ENCODE measurements at places on chromosomes 2 and 18. TPM values are rescaled to one million over a fixed set of nuclear protein-coding genes. Genes with fewer than 3 reads are reported as not detected.

The SH3RF3 gene
- 2.1 TPM for total RNA-seq

DNA sequence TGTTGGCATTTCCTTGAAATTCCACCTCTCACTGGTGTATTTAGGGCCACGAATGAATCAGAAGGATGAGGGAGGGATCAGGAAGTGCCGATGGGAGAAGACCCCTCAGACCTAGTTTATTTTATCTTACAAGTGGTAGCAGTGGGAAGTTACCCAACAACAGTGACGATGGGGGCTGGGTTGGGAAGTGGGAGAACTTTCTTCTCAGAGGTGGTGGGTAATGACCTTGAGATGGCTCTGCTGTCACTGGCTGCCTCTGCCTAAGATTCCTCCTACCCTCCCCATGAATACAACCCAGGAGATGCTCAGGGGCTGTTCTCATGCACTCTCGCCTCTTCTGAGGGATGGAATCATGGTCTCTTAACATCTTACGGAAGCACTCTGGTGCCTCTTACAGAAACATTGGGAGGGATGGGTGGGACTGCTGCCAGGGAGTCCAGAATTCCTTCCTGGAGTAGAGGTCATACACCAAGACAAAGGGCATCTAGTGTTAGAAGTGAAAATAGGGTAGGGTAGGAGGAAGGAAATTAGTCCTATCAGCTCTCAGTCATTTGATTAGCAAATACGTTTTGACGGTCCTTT lies 58.5 kb upstream of the TXNDC2 start:
- no peak for DNase-seq

GRCh38 chr2:154093856-154094255 lies 222.1 kb downstream of the GALNT13 start:
- no peak for DNase-seq

DNA sequence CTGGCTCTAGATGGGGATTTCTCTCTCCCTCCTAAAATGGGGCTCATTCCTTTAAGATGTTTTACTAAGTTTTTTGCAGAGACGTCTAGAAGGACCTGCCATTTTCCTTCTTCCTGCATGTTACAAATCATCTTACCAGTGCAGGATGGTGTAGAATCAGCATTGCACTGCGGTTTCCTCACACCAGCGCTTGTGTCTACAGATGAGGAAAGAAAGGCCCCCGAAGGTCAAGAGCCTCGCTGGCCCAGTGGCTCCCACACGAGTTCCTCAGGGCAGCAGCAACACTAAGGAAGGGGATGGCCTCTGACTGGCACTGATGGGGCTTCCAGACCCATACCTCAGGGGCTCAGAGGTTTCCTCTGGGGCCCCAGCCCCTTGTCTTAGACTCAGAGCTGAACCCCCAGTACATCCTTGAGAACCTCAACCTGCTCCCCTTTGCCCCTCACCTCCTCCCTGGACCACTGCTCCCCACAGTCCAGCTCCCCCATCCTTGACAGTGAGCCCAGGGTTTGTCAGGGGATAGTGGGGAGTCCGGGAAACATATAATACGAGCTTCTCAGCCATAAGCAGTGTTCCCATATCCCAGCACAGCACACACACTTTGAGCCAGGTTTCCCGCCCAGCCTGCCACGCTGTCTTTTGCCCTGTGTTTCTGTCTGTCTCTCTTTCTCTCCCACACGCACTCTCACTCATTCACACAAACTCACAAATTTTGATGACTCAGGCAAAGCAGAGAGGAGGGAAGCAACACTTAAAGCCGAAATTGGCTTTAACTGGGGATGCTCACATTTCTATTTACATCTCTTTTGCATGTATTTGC lies 29.4 kb downstream of the ZFP36L2 start:
- DNase-seq: no peak

GRCh38 chr2:38223256-38223655 lies 147.3 kb upstream of the CYP1B1 start:
- no peak for DNase-seq

DNA sequence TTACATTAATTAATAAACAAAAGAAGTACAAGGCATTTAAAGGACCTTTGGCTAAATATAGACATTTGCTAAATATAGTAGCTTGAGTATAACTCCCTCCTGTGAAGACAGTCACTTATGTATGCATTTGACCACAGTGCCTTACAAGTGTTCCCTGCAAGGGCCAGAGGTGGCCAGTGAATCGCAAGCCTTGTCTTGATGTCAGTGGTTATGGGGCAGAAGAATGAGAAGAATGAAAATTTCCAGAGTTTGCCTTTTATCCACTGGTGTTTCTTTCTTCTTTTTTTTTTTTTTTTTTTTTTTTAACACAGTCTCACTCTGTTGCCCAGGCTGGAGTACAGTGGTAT lies 1.8 kb downstream of the LRRFIP1 start:
- no peak for DNase-seq
